ENCODE measurements at places on chromosomes 1 and 21.

GRCh38 chr1:53669621-53670191 lies 69.3 kb downstream of the GLIS1 start:
- no peak for DNase-seq

DNA sequence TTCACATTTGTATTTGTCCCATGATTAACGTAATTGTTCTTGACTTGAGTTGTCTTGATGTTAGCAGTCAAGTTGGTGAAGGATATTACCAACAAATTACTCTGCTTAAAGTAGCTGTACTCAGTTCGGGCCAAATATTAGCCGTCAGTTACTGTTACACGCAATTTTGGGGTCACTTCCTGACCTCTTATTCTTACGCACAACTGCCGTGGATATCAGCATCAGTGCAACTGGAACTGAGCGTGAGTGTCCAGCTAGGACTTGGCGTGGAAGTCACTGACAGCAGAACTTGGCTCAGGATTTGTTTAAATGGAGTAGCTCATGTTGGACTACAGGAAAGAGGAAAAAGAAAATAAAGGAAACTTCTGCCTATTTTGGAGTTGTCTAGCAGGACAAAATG lies 56.4 kb downstream of the ADAMTS1 start:
- DNase-seq = no peak

GRCh38 chr21:40372506-40372905 lies 474.5 kb downstream of the DSCAM start:
- DNase-seq = no peak

DNA sequence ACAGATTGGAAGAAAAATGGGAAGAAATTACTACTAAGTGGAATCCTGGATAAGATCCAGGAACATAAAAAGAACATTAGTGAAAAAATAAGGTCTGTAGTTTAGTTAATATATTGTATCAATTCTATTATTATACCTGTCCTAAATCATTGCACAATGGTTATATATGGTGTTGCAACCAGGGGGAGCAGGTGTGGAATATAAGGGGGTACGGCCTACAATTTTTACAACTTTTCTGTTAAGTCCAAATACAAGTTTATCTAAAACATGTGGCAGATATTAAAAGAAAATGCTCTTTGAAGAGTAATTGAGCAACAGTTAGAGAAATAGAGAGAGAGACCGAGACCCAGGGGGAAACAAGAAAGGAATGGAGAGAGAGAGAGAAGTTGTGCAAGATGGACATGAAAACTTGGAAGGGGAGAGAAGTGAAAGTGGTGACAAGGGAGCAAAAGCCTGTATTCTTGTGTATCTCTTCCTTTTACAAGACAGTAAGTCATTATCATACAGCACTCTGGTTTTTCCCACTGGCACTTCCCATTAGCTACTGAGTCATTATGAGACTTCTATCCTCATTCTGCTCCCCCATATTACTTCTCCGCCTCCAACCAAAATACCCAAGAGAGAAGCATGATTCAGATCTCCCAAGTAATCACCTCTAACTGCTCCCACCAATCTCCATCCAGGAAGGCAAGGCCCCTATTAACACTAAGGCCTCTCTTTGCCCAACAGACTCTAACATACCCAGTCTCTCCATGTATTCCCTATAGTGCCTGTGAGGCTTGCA lies 22.3 kb upstream of the TRAF3IP3 start:
- no peak for DNase-seq

GRCh38 chr1:69524015-69524414 lies 43.7 kb upstream of the LRRC7 start:
- DNase-seq = peak; percentile 37

DNA sequence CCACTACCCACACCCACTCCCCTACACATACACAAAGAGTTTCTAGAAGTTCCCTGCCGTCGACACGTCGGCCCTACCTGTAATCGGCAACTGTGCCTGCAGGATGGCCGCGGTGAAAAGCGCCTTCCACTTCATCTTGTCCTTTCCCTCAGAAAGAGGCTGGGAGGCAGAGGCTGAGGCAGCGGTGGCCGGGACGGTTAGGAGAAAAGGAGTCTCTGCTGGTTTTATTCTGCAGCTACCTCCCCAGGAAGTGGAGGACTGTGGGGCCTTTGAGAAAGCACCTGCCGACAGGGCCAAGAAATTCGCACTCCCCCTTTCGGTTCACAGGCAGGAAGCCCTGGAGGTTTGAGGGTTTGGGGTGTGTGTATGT lies at the start of gene CD247:
TSS of gene CD247 (minus strand) at position 199 of the 370 bp plus-strand sequence. CDS start at position 135, 64 bp downstream.
- no peak for DNase-seq

- DNase-seq = no peak
Observed at GRCh38 chr1:50097021-50097679, 11.6 kb upstream of the ELAVL4 start.

DNA sequence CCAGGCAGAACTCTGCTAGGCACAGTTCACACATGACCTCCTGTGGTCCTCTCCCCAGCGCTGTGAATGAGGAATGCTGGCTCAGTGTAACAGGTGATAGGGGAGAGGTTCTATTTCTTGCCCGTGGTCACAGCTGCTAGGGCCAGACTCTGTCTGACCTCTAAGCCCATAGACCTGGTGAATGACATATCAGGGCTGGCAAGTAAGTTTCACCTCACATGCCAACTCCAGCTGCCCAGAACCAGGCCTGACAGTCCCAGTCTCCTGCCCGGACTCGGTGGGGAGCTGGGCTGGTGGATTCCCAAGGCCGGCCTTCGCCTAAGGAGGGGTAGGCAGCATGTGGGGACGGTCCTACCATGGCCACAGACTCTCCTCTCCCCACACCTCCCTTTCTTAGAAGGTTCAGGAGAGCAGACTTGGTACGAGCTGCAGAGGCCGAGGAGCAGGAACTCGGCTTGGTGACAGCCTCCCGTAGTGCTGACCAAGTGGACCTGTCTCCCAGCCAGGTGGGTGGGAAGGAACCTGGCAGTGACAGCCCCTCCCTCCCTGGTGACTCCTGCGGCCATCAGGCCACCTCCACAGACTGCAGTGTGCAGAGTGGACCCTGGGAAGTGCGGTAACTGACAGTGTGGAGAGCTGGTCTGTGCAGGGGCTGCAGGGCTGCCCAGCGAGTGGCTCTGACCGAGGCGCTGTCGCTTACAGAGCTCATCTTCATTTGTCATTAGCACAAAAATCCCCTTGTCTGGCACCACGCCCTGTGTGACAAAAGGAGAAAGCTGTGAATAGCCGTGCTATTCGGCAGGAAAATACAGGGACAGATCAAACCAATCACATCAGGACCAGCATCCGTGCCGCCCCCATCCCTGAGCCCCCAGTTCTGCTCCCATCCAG lies 74.6 kb downstream of the SCCPDH start:
- DNase-seq = no peak

DNA sequence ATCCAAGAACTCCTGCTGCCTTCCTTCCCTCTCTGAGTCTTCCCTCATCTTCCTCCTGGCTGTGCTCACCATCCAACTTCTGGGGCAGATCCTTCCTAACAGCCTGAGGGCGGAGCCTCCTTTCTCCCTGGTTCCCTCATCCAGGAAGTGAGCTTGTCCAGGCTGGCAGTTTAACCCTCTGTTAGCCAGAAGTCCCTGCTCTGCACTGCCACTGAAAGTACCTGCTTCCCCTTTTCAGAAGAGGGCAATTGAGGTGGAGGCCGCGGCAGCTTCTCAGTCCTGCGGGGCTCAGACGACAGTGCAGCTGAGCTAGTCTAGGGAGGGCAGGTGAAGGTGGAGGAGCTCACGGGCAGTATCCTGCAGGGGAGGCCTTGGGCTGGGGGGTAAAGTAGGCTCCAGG lies 149.1 kb downstream of the FCRL5 start:
- no peak for DNase-seq

GRCh38 chr1:95308276-95309030 lies 74.4 kb downstream of the RWDD3 start:
- DNase-seq = no peak

DNA sequence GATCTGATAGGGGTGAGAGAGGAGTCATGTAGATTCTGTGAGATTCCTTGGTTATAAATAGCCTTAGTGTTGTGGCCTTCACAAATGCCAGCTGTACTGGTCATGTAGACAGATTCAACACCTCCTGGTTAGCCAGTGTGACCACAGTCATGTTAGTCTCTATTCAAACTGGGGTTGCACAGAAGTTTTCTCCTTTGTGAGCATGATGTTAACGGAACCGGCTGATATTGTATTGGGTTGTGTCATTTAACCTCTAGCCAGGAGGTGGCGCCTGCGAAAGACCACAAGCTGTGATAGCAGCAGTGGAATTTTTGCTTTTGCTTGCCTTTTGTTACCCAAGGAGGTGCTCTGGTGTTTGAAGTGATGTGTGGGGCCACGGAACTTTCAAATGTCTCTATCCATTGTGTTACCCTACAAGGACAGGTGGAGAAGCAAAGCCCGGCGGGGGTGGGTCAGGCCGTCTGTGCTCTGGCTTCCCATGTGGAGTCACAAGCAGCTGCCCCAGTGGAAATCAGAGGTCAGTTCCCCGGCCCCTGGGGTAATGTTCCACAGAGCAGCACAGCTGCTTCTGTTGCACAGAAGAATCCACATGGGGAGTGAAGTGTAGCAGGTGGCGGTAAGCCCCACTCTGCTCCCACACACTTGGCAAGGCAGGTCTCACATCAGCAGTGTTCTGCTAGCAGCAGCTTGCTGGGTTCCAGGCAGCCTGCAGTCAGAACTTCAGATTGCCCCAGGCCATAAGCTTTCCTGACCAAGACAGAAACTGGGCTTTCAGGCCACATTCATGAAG lies 112.6 kb downstream of the ADAMTS1 start:
- DNase-seq = no peak

GRCh38 chr1:196897158-196897828 lies 9.4 kb downstream of the CFHR4 start:
- DNase-seq = no peak

- no peak for DNase-seq
Observed at GRCh38 chr1:64470665-64471217, 812 bp downstream of the CACHD1 start.

DNA sequence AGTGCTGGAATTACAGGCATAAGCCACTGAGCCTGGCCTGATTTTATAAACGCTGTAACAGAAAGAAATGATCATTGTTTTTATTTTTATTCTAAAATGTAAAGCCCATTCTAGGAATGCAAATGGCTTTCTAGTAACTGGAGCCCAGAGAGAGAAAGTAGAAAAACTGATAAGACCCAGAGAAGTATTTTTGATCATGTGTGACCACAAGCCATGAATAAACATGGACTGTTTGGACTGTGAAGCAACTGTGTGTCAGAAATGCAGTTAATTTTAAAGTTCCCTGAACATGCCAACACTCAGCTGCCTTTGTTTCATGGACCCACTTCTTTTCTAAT lies 39.7 kb downstream of the EIF2B3 start:
- no peak for DNase-seq

DNA sequence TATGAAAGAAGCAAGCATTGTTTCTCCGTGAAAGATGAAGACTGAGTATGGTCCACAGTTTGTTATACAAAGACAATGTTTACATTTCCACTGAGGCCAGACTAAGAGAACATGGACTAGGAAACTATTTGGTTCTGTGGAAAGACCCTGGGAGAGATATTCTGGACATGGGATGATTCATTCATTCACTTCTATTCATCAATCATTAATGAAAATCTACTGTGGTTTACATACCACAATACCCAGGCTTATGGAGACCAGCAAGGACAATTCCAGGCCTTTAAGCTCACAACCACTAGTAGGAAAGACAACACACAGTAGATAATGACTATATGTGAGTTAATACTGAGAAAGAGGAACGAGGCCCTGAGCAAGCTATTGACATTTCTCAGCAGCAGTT lies 125.4 kb downstream of the TBX15 start:
- no peak for DNase-seq

GRCh38 chr1:214902636-214903320 lies 179.8 kb upstream of the KCNK2 start:
- DNase-seq = peak; percentile 90

GRCh38 chr1:59985911-59986515 lies 59.4 kb upstream of the CYP2J2 start:
- no peak for DNase-seq

GRCh38 chr1:197145446-197146024 lies 934 bp downstream of the ASPM start:
- DNase-seq = no peak

- no peak for DNase-seq
Observed at GRCh38 chr1:225430301-225430700, 2.5 kb upstream of the LBR start.

DNA sequence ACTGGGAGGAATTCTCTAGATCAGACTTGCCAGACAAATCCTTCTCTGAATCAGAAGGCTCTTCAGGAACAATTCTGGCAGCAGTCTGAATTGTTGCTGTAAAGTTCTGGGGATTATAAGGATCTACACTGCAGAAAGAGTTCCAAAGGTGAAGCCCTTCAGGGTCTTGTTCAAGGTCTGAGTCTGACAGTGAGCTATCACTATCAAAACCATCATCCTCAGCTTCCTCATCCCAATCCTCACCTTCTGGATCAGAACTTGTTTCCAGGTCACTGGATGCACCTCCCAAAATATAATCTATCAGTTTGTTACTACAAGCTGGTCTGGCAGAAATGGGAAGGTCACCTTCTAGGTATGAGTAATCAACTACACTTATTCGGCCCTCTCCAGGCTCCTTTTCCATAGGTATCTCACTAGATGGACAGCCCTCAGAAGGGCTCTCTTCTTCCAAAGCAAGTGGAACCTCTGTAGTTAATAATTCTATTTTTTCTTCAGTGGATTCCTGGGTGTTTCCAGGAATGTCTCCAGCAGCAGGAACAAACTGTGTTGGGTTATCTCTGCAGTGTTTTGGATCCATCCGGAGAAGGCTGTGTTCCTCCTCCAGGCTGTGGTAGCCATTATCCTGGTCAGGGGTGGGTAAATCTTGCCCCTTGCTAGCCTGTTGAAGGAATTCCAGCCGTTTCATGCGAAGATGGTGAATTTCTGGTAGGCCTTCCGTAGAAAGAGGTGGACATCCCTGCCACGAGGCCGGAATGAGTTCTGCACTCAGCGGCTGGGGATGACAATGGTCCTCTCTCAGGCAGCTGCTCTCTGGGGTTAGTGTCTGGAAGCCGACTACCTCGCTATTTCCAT lies 1.6 kb downstream of the PPP1R15B start:
- DNase-seq = no peak

GRCh38 chr21:38250991-38251418 lies 5.8 kb upstream of the KCNJ15 start:
- no peak for DNase-seq

DNA sequence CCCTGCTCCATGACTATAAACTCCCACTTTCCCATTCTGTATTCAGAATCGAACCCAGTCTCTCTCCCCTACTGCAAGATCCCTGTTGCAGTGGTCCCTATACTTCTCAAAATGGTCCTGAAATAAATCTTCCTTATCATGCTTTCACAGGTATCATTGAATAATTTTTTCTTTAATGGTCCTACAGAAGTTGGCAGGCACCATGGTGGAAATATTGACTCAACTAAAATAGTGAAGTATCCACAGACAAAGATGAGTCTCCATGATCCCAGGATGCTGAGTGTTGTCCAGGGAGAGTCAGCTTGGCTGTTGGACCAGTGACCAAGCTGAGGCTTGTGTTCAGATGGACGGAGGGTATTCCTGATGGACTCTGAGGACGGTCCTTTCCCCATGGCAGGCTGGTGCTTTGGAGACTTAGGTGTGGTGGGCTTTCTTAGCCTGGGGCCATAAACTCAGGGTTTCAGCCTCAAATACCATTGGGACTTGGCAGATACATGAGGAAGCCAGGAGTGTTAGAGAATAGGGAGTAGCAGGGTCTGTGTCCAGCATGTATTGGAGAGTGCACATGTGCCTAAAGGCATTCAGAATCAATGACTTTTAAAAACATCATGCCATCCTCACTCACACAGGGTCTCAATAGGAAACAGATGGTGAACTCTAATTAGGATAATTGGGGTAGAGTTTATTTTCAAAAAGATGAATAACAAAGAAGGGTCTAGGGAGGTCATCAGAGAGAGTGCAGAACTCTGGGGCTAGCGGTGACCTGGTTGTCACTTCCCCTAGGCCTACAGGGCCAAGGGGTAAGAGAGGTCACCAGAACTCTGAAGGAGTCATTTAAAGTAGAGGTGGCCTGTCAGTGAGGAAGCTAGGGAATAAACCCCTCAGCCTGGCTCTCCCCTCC lies 19.8 kb downstream of the TINAGL1 start:
- DNase-seq = no peak

All from HS-5 (cell line).